ENCODE measurements at places on chromosomes 12 and 14.
A peak's percentile ranks its signal among the peaks of the same experiment; 100 is the strongest.

- no peak for DNase-seq
Observed at GRCh38 chr12:108793756-108794441, 62.6 kb upstream of the CORO1C start.

GRCh38 chr14:76937181-76938091 is 91.1 kb downstream of the IRF2BPL start:
- peak; percentile 78 for DNase-seq

DNA sequence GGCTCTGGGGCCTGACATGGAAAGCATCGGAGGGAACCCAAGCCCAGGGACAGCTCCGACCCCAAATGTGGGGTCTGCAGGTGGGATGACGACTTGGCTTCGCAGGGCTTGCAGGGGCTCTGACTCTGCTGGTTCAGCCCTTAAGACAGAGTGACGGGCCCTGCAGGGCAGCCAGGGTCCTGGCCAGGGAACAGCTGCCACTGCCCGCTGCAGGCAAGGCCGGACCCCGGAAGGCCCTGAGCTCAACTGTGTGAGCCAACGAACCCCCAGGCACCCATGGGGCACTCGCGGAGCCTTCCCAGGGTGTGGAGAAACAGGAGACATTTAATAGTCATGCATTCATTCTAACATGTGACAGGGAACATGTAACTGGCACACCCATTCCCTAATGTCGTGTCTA is 120.7 kb downstream of the PIWIL1 start:
- no peak for DNase-seq

- DNase-seq: no peak
Observed at GRCh38 chr14:23431486-23431885, 4.0 kb downstream of the MYH7 start.

Measured in NCI-H345 (cell line).